HFFc6 (cell line): ENCODE measurements at places on chromosomes 2 and 18. TPM values are rescaled to one million over a fixed set of nuclear protein-coding genes. Genes with fewer than 3 reads are reported as not detected.

DNA sequence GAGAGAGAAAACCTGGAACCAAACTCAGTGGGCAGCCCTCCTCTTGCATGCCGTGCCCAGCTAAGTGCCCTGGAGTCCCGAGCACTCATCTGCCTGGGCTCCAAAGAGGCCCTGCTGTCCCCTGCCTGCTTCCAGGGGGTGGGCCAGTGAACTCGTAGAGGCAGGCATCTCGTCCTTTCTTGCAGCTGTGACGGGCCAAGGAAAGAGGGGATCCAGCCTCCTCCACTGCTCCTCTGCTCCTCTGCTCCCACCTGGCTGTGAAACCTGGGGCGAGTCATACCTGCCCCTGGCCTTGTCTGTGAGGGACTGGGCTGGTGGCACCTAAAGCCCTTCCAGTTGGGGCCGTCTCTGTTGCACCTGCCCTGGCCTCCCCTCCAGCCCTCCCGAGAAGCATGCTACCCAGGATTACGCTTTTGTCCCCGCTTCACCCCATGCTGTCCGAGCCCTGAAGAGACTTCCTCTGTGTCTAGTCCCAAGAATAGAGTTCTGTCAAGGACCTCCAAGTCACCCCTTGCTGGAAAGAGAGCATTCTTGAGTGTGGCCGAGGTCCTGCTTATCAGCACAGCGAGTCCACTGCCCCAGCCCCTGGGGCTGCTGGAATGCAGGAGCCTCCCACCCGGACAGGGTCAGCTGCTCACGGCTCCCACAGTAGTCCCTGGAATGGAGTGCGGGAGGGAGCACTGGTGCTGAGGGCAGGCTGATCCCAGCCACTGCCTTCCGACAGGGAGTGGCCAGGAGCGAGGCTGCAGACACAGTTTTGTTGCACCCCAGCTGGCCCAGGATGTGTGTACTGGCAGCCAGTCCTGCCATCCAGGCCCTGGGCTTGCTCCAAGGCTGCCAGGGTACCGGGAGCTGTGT is 14.3 kb downstream of the KCNK3 start:
- H3K4me1 ChIP-seq, result peaks cover 40% of the 10 kb centered on the region
- H3K27me3 ChIP-seq, result no peaks in the 10 kb centered on the region; the same call in none of the 2 replicates
- no peaks in the 10 kb centered on the region for H3K36me3 ChIP-seq
- H3K27ac ChIP-seq, result no peak overlapping the region

Gene FER1L5
- total RNA-seq, result not detected in 3 replicates

Gene RGPD8
- 3.7 to 6.9 TPM (median 5.6 TPM) in 3 replicates for total RNA-seq

DNA sequence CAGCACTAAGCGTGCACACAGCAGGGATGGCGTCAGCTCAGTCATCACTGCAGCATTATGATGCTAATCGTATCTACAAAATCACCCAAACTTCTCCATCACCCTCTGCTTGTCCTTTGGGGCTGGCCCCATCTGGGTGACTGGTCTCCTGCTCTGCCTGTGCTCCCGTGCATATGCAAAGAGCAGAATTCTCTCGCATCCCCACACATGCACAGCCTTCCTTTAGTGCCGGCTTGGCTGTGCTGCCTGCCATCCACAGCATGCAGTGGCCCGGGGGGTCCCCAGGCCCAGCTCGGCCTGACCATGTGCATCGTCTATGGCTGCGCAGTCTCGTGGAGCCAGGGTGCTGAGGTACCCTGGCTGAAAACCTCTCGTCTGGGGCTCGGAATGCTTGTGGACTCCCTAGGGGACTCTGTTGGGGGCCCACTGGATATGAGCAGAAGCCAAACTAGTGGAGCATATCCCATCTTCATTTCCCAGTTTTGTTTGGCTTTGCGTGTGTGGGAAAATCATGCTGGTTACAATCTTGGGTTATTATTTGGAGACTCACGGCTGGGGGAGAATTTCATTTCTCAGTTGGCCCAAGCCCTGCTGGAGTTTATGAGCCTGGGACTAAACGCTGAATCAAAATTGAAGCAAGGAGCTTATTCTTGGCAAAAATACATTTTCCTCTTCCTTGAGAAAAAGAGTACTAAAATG is 70.9 kb upstream of the HS6ST1 start:
- H3K27me3 ChIP-seq, result peaks cover under 1% of the 10 kb centered on the region
- DNase-seq, result no peak
- H3K4me3 ChIP-seq, result no peak overlapping the region
- H3K27ac ChIP-seq, result no peak overlapping the region
- peaks cover 29% of the 10 kb centered on the region for H3K4me1 ChIP-seq
- H3K36me3 ChIP-seq, result no peaks in the 10 kb centered on the region

Gene AQP12A
- total RNA-seq, result not detected in 3 replicates
